MV-4-11 (cell line): ENCODE measurements at places on chromosomes 7 and 10.

DNA sequence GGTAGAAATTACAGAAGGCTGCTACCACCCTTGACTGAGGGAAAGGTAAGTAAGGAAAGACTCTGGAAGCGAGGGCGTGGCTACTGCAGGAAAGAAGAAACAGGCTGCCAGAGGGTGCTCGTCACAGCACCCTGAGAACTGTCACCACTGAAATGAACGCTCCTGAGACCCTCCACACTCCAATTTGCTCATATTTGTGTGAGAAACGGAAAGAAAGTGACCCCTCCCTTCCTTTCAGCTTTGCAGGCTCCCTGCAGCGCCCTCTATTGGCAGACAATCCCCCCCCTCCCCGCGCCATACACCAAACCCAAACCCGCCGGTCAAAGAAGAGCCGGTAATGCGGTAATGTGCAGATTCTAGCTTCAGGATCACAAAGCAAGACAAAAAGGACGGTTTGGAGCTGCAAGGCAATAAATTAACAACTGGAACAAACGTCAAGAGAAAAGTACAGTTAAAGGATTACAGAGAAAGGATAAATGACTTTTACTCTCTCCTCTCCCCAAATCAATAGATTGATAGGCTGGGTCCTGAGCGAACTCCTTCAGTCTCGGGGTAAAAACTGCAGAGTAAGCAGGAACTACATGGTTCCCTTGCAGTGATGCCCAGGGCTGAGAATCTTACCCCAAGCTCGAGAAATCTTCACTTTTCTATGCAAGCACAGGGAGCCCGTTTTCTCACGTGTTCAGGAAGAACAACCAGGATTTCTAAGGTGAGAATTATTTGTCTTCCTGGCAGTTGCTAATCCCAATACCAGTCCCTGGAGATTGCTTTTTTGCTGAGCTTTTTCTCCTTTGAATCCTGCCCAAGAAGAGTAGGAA is 47.6 kb downstream of the STEAP1B start:
- DNase-seq, result no peak

GRCh38 chr10:131110241-131110783 is 201.2 kb downstream of the TCERG1L start:
- no peak for DNase-seq

DNA sequence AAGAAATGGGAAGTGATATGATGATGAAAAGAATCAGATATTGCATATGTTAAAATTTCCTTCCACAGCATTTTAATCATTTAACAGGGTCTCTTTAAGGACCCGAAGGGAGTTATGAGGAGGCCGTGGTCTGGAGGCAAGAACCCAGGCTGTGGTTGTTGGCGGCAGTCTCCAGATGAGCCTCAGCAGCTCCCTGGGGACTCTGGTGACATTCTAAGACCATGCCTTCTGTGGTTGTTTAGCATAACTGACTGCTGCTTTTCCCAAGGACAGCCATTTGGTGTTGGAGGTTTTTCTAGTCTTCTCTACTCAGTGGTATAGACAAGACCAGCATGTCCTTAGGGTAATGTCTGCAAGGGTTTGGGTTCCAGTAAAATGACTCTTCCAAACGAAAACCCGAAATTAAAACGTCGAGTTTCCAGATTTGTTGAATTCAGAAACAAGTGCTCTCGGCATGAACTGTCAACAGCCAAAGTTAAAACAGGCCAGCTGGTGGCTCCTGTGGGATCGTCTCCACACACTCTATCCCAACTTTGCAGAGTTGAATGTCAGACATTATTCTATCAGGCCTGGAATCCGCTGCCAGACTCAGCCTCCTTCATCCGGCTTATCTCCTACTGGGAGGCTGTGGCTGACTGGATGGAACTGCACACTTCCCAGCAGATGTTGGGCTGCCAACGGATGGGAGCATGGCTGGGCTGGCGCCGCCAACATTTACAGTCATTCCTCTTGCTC is 183.1 kb downstream of the TAX1BP1 start:
- peak; percentile 14 for DNase-seq

GRCh38 chr7:137996871-137997270 is 5.0 kb downstream of the CREB3L2 start:
- DNase-seq, result peak; percentile 17

DNA sequence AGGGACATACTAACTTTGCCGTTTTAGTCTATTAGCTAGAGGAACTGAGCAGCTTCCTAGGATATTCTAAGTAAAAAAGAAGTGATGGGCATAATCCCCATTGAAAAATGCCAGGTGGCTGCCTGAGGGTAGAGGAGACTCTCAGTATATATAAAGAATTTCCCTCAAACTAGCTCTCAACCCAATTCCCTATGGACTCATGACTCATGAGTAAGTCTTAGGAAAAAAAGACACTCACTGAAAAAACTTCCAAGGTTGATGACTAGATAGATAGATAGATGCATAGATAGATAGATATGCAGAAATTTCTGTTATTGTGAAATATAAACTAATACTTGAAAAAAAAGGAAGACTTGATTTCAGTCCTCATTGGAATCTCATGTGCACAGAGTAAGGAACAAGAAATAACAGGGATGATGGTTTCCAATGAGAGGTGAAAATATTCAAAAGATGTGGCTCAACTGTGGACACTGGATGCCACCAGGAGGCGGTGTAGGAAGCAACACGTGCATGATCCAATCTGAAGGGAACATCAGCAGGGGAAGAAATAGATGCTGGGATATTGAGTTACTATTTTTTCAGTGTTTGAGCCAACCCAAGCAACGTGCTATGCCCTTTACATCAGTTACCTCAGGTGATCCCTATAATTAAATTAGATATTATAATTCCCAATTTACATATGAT is 711.0 kb upstream of the LRRTM3 start:
- DNase-seq, result no peak

GRCh38 chr7:114941692-114942091 is 19.8 kb downstream of the MDFIC start:
- DNase-seq, result no peak

DNA sequence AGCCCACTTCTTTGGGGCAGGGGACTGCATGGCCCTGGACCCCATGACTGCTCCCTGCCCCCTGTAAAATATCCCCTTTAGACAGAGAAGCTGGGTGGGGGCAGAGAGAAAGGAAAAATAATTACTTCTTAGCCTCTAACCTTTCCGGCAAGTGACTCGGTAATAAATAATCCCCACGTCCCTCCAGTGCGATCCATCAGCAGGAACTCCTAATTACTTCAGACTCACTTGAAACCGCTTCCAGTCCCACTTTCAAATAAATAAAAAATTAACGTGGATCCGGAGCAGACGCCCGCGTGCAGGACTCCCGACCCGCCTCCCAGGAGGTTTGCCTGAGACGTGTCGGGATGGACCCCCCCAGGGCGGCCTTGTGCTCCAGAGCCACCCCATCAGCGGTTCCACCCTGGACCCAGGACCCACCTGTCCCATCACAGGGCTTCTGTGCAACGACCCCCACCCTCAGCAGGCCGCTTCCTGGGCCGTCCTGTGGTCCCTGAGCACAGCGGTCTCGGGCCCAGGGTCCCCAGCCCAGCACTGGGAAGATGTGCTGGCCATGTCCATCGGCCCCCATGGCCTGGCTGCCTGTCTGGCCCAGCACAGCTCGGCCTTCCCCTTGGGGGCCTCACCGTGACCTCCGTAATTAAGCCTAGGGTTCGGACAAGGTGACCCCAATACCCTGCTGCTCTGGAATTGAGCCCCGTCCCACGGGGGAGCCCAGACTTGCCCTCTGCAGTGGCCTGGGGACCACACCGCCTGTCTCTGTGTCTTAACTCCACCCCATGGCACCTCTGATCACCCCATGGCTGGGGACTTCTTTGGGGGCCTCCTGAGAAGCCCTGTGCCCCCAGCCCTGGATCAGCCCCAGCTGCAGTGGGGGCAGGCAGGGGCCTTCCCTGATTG is 108.0 kb downstream of the UNCX start:
- DNase-seq, result no peak

DNA sequence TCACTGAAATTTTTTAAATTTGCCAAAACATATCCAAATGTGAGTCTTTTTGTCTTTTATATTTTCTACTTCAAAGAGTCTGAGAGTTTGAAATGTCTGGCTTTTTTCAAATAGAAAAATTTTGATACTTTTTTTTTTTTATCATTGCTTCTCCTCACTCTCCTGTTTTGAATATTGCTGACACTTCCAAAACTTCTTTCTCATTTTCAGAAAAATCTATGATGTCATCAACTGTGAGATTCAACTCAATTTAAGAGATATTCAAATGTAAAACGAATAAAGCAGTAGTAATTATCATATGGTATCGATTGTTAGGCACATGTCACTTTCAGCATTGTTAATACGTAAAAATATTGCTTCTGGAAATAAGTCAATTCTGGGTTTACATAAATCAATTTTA is 505.8 kb upstream of the STEAP1 start:
- no peak for DNase-seq

- DNase-seq, result no peak
These were observed 85.2 kb upstream of the EGFR start for GRCh38 chr7:54933643-54934042.

- no peak for DNase-seq
These were observed 76.4 kb downstream of the LARP4B start for GRCh38 chr10:855079-855478.

DNA sequence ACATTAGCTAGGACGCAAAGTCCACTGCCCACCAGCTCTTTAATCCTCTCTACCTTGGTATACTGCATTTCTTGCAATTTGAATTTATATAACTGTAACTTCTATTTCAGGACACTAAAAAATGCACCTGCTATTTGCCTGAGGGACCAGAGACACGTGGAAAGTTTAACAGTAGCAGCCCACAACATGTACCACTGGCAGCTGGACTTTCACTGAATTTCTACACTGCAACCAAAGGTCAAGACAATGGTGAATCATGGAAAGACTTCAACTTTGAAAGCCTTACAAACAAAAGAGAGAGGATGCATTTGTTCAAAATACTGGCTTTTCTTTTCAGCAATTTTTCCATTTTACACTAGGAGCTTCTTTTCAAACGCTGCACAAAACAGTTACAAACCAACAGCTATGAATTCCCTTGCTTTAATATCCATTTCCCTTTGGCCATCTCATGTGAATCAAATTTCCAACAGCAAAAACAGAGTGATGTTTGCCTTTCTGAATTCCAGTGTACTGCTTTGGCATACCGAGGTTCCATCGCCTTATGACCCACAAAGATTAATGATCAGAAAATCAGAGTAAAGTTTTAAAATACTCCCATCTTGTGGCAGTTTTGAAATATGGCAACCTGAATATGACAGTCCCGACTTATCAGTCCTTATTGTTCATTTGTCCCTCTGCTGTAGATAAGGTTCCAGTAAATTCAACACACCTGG is 29.9 kb upstream of the HNRNPH3 start:
- peak; percentile 24 for DNase-seq

DNA sequence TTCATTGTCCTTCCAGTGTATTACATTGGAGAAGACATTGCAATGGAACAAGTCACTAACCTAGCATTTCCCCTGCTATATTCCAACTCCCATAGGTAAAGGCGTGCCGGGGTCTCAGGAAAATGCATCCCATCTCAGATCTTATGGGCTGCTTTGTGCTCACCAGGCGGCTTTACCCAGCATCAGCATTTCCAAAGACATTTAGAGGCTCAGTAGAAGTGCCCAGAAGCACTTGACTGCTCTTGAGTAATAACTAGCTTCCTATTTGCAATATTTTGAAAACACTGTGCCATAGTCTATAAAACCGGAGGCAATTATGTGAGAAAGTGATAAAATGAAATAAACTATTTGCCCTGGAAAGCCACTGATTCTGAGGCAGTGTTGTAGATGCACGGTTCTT is 415.0 kb upstream of the NPVF start:
- no peak for DNase-seq

DNA sequence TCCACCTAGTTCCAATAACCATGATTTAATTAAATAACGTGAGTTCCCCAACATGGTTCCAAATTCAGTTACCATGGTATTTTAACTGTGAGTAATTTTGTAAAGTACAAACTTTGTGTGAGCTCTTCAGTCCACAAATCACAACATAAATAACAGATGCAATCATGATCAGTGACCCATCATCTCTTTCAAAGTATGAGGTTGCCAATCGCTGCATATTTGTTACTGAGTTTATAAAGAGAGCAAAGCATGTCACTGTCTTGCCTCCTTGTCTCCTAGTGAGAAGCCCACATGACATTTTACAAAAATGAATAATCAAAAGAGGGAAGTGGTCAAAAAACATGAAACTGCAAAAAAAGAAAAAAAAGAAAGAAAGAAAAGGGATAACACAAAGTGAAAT is 69.1 kb upstream of the PDSS1 start:
- DNase-seq, result peak; percentile 69

DNA sequence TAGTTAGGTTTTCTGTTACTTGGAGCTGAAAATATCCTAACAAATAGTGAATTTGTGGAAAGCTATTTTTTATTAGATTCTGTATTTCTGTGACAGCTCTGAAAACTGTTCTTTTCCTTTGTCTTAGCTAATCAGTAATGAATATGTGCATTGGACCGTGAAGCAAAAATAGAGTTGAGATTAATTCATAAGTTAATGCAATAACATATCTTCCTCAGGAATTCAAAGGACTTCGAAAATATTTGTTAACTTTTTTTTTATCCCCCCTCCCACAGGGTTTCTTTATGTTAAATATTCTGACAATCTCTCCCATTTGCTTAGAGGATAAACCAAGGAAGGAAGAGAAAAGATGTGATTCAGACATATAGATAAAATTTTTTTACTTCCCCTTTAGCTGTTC is 101.4 kb downstream of the PODXL start:
- no peak for DNase-seq

DNA sequence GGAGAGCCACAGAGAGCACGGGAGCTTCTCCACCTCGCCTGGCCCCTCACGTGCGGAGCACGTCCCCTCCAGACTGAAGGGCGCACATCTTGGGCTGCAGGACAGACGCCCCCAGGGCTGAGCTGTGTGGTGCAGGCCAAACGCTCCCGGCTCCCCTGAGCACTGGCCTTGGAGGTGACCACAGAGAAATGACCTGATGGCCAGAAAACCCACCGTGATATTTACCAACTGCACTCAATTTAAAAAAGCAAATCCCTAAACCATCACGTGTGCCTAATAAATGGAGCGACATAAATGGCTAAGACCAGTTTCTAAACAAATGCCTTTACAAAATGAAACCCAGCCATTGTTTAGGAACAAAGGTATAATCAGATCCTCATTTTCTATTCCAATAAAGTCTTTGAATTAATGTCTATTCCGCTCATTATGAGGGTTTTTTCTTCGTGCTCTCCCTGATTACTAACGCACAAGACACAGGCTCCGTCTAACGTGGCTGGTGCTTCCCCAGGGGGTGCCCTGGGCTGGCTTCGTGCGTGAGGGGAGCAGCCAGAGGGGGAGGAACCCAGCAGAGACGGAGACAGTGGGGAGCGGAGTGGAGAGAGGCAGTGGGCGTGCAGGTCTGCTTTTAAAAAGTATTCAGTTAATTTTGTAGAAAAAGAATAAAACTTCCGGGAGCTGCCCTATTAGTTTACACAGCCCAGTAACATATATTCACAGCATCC is 190.3 kb downstream of the DNAJB6 start:
- no peak for DNase-seq

GRCh38 chr10:62113680-62114079 is 155.0 kb downstream of the RTKN2 start:
- no peak for DNase-seq

GRCh38 chr10:76874176-76874575 is 763.4 kb downstream of the KCNMA1 start:
- no peak for DNase-seq

GRCh38 chr10:19730167-19730906 is 85.9 kb upstream of the PLXDC2 start:
- peak; percentile 39 for DNase-seq
